Spinal cord (tissue), 10 donors: ENCODE measurements at places on chromosomes 1 and 21.

DNA sequence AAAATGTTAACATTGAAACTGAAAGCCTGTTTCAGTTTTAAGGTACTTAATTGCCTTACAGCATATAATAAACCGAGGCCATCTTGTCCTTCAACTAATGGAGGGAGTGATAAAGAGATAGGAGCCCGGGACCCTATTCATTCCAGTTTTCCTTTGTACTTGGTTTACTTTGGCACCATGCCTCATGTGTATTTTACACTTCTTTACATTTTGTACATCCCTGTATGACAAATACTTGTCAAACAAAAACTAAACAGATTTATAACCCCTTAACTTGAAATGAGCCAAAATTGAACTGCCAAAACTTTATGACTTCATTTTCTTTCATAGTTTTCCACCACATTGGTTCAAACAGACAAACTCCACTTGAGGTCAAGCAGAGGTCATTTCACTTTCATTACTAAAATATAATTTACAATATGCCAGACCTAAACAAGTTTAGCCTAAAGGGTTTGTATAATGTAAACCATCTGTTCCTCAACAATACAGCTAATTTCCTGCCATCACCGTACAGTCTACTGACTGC, 30.9 kb upstream of the UBE2U start:
- no peak for DNase-seq

- DNase-seq: no peak
Measured at GRCh38 chr1:46193984-46194570, 4.2 kb downstream of the POMGNT1 start.

DNA sequence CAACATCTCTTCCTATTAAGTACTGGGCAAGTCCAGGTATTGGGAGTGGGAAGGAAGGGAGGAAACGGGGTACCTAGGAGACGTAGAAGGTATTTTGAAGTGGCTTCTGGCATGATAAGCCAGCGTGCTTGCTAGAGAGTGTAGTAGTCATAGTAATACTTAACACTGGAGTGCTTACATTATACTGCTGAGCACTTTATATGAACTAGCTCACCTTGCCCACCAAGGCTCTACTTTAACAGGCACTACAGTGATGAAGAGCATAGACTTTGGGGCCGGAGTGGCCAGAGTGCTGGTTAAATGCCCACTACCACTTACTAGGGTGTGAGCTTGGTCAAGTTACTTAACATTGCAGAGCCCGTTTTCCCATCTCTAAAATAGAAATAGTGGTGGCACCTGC, 61.7 kb downstream of the ACP6 start:
- no peak for DNase-seq

DNA sequence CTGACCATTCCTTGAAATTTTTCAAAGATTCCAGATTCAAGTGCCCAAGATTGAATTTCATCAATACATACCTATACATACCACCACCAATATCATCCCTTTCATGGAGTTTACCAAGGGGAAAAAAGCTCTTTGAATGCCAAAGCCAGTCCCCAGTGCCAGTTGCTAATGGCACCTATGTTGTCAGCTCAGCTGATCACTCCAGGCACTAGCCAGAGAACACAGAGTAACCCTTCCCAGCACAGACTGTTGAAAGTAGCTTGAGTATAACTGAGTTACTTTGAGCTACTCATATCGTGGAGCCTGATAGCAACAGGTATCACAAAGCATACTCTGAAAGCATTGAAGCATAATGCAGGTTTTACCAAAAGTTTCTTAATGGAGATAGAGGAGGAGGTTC, 133.9 kb upstream of the NFIA start:
- no peak for DNase-seq

GRCh38 chr1:186183219-186183618, 191.8 kb downstream of the TPR start:
- DNase-seq: no peak
